ENCODE measurements at places on chromosomes 5 and 9.

DNA sequence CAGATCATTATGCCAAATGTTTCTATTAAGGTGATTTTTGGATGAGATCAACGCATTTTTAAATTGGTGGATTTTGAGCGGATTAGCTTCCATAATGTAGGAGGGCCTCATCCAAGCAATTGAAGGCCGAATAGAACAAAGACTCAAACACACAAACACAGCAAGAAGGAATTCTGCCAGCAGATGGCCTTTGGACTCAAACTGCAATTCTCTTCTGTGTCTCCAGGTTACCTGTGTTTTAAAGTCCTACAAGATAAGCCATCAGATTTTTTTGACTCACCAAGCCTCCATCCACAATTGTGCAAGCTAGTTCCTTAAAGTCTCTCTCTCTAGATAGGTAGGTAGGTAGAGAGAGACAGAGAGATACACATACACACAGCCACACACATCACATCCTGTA lies 25.5 kb downstream of the CDH6 start:
- no peak for DNase-seq

GRCh38 chr5:174400461-174400860 lies 323.9 kb upstream of the MSX2 start:
- no peak for DNase-seq

GRCh38 chr5:73272351-73272750 lies 99.4 kb downstream of the TMEM174 start:
- DNase-seq = no peak

DNA sequence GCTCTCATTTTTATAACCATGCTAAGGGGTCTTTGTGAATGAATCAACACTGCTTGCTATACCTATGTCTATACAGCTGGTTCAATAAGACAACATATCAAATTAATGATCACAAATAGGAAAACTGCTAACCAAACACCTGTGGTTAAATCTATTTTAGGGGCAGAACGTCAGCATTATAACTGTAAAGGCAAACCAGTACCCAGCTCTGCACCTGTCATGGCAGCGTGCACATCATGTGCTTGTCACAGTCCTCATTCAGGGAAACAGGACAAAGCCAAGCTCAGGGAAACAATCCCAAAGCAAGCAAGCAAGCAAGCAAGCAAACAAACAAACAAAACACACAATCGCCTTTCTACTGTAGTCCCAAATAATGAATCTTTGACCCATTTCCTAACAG lies 277.7 kb upstream of the DAP start:
- DNase-seq = no peak
